ENCODE measurements at places on chromosomes 12 and 14.
A peak's percentile ranks its signal among the peaks of the same experiment; 100 is the strongest.

- no peak for DNase-seq
Measured at GRCh38 chr12:69509904-69510827, 40.0 kb downstream of the FRS2 start.

DNA sequence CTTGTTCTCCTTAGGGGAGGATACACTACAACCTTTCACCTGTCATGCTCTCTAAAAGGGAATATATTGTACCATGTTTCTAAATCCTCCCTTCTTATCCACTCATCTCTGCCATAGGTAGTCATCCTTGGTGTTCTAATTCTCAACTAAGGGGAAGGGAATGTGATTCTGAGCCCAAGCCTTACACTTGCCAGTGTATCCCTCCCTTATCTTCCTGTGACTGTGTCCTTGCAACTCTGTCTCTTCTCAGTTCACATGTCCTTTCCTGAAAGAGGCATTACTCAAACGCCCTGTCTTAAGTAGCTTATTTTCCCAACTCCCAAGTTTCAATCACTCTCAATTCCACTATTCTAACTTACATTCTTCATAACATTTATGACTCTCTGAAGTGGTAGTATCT, 44.5 kb upstream of the SYT10 start:
- no peak for DNase-seq

- no peak for DNase-seq
Measured at GRCh38 chr12:128394137-128394536, 127.2 kb downstream of the TMEM132C start.

- peak; percentile 32 for DNase-seq
Measured at GRCh38 chr12:127819056-127819455, 447.9 kb upstream of the TMEM132C start.

GRCh38 chr14:99566009-99566389, 38.0 kb downstream of the CCDC85C start:
- no peak for DNase-seq

DNA sequence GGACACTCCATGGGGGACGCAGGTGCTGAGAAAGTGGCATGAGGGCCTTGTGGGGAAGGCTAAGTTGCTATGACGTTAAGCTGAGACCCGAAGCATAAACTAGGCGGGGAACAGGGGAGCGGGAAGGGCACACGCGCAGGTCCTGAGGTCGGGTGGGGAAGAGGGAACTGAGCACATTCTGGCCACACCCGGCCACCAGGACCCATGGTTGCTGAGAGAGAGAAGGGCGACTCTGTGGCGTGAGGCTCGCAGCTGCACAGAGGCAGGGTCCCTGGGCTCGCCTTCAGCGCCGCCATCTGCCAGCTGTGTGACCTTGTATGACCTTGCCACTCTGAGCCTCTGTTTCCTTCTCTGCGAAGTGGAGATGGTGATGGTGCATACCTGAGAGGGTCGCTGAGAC, 182.5 kb downstream of the PHETA1 start:
- no peak for DNase-seq
